ENCODE measurements at places on chromosomes 1 and 21. TPM values are rescaled to one million over a fixed set of nuclear protein-coding genes. Genes with fewer than 3 reads are reported as not detected.

DNA sequence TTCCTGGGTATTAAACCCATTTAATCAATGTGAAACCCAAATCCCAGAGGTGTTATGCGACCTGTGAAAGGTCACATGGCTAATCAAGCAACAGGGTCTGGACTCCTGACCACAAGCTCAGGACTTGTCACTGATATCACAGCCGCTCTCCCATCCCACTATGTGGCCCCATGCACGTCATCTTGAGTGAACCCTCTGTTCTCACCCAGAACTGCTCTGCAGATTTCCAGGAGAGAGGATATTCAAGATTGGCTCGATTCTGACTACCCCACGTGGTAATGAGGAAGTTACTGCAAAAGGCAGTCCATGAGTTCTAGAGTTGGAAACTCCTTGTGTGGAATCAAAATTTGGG, 173.5 kb upstream of the ETV3 start:
- peaks cover 30% of the 10 kb centered on the region for H3K27me3 ChIP-seq
- H3K4me1 ChIP-seq: no peaks in the 10 kb centered on the region
- no peaks in the 10 kb centered on the region for H3K36me3 ChIP-seq
- H3K4me3 ChIP-seq: no peak overlapping the region
- DNase-seq: no peak

GRCh38 chr1:19289244-19289643, 674 bp upstream of the AKR7A3 start:
- H3K27ac ChIP-seq: no peak overlapping the region
- no peak for DNase-seq
- peaks cover 32% of the 10 kb centered on the region for H3K36me3 ChIP-seq
- peaks cover 20% of the 10 kb centered on the region for H3K27me3 ChIP-seq

- no peak overlapping the region for H3K27ac ChIP-seq
- no peak overlapping the region for H3K4me3 ChIP-seq
- DNase-seq: no peak
Observed at GRCh38 chr1:112889052-112889768, 66.8 kb downstream of the SLC16A1 start.

GRCh38 chr1:116504308-116505156, 66.3 kb downstream of the CD58 start:
- no peaks in the 10 kb centered on the region for H3K36me3 ChIP-seq
- H3K4me1 ChIP-seq: no peaks in the 10 kb centered on the region
- no peak overlapping the region for H3K4me3 ChIP-seq
- DNase-seq: no peak
- H3K27me3 ChIP-seq: no peaks in the 10 kb centered on the region
- H3K27ac ChIP-seq: no peak overlapping the region

DNA sequence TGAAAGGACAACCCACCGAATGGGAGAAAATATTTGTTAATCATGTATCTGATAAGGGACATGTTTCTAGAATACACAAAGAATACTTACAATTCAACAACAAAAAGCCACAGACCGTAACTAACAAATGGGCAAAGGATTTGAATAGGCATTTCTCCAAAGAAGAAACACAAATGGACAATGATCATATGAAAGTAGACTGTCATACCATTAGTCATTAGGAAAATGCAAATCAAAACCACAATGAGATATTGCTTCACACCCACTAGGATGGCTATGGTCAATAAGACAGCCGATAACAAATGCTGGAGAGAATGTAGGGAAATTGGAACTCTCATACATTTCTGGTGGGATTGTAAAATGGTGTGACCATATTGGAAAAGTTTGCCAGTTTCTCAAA, 367.2 kb upstream of the SGIP1 start:
- no peak overlapping the region for H3K27ac ChIP-seq
- H3K27me3 ChIP-seq: peaks cover 4% of the 10 kb centered on the region
- peaks cover 16% of the 10 kb centered on the region for H3K4me1 ChIP-seq

GRCh38 chr1:163824006-163824405, 502.3 kb downstream of the NUF2 start:
- H3K27me3 ChIP-seq: no peaks in the 10 kb centered on the region
- no peaks in the 10 kb centered on the region for H3K4me1 ChIP-seq
- no peaks in the 10 kb centered on the region for H3K36me3 ChIP-seq
- no peak for DNase-seq
- H3K27ac ChIP-seq: no peak overlapping the region

NBPF6 gene
- total RNA-seq: not detected

DNA sequence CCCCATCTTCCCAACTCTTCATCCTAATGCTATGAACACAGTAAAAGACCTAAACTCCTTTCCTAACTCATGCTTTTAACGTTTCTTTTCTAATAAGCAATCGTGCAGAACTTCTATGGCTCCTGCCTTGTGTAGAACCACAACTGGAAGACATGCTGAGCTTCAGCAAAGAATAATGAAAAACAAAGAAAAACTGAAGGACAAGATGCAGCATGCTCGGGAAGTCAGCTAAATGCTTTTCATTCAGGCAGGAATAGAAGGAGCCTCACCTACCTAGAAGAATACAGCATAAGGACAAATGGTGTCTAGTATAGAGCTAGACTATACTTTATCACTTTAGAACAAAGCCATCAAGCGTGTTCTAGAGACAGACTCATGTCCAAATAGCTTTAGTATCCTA, 45.9 kb downstream of the LUZP1 start:
- H3K27me3 ChIP-seq: no peaks in the 10 kb centered on the region
- H3K27ac ChIP-seq: no peak overlapping the region
- no peak for DNase-seq
- peaks cover 27% of the 10 kb centered on the region for H3K4me1 ChIP-seq
- H3K36me3 ChIP-seq: no peaks in the 10 kb centered on the region

GRCh38 chr1:186149591-186149990, 225.5 kb downstream of the TPR start:
- H3K27ac ChIP-seq: no peak overlapping the region
- H3K4me3 ChIP-seq: no peak overlapping the region
- H3K36me3 ChIP-seq: peaks cover 20% of the 10 kb centered on the region
- peaks cover 33% of the 10 kb centered on the region for H3K4me1 ChIP-seq
- DNase-seq: no peak
- H3K27me3 ChIP-seq: no peaks in the 10 kb centered on the region

- H3K4me3 ChIP-seq: no peak overlapping the region
- no peaks in the 10 kb centered on the region for H3K4me1 ChIP-seq
- no peaks in the 10 kb centered on the region for H3K27me3 ChIP-seq
- no peak overlapping the region for H3K27ac ChIP-seq
- DNase-seq: no peak
- H3K36me3 ChIP-seq: peaks cover 2% of the 10 kb centered on the region
Observed at GRCh38 chr1:82722608-82723007, 921.9 kb downstream of the ADGRL2 start.

S100A7A gene
- not detected for total RNA-seq

SH2D2A gene
- 1.0 TPM for total RNA-seq

- no peak overlapping the region for H3K27ac ChIP-seq
- peaks cover 4% of the 10 kb centered on the region for H3K36me3 ChIP-seq
- H3K4me3 ChIP-seq: no peak overlapping the region
- no peaks in the 10 kb centered on the region for H3K27me3 ChIP-seq
Observed at GRCh38 chr1:168468822-168469221, 75.0 kb downstream of the XCL2 start.

- H3K27ac ChIP-seq: no peak overlapping the region
- no peak overlapping the region for H3K4me3 ChIP-seq
Observed at GRCh38 chr1:21626921-21627339, 42.2 kb downstream of the RAP1GAP start.

- no peak overlapping the region for H3K4me3 ChIP-seq
- H3K27ac ChIP-seq: no peak overlapping the region
- peaks cover 10% of the 10 kb centered on the region for H3K36me3 ChIP-seq
- H3K4me1 ChIP-seq: peaks cover 8% of the 10 kb centered on the region
Observed at GRCh38 chr1:234292548-234292947, 80.7 kb upstream of the COA6 start.

SORT1 gene
- total RNA-seq: 60.8 TPM

All from neural crest cell (in vitro differentiated cells).